ENCODE measurements at places on chromosomes 5 and 9. TPM values are rescaled to one million over a fixed set of nuclear protein-coding genes. Genes with fewer than 3 reads are reported as not detected.

The ANKRD18B gene
- polyA plus RNA-seq, result not detected

The TRIM41 gene
- 26.4 TPM for polyA plus RNA-seq

The SLC34A3 gene
- not detected for polyA plus RNA-seq

The PLCXD3 gene
- polyA plus RNA-seq, result not detected

The SLC6A18 gene
- not detected for polyA plus RNA-seq

The PHF24 gene
- polyA plus RNA-seq, result not detected

The THOC3 gene
- 29.7 TPM for polyA plus RNA-seq

The PCDHA6 gene
- polyA plus RNA-seq, result not detected

The SLC44A1 gene
- 52.1 TPM for polyA plus RNA-seq

The SPINK13 gene
- polyA plus RNA-seq, result not detected

The NTNG2 gene
- 2.1 TPM for polyA plus RNA-seq

The EIF4E1B gene
- not detected for polyA plus RNA-seq

The SHROOM1 gene
- polyA plus RNA-seq, result 6.4 TPM

The FAM240B gene
- not detected for polyA plus RNA-seq

The PCDHAC1 gene
- not detected for polyA plus RNA-seq

The ANKRD33B gene
- polyA plus RNA-seq, result not detected

The PCDHGC4 gene
- polyA plus RNA-seq, result not detected

The RNF20 gene
- 2.6 TPM for polyA plus RNA-seq

The DBH gene
- polyA plus RNA-seq, result not detected

All from CD14-positive monocyte (primary cell).